ENCODE measurements at places on chromosomes 4 and X. TPM values are rescaled to one million over a fixed set of nuclear protein-coding genes. Genes with fewer than 3 reads are reported as not detected.

DNA sequence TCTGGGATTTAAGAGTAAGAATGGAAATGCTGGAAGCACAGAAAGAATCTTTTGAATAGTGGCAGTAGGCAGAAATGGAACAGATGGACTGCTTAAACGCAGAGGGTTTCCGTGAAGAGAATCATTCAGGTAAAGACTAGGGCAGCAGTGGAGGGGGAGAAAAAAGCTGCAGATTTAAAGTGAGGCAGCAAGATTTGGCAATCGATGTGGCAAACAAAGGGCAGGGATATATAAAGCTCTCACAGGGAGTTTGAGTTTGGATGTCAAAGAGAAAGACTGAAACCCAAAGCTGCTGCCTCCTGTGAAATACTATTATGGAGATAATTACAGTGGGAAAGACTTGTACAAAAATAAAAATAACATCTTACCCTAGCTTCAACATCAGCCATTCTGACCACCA lies 384.0 kb downstream of the CENPC start:
- DNase-seq: no peak

DNA sequence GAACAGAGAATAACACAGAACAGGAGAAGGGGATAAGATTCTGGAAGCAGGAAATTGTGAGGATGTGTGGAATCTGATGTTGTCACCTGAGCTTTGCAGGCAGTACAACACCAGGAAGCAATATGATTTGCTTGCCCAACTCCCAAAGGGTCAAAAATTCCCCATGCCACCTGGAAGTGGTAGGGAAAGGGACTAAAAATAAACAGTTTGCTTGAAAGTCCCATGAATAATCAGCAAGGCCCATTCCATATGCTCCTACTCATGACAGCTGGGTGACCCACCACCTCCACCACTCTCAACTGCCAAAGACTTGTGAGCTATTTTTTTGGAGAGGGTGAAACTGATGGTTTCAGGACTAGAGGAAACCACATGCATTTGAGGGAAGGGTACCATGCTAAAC lies 168.4 kb downstream of the KCNIP4 start:
- DNase-seq: no peak

GRCh38 chr4:154502111-154502510 lies 10.5 kb upstream of the DCHS2 start:
- DNase-seq: no peak

DNA sequence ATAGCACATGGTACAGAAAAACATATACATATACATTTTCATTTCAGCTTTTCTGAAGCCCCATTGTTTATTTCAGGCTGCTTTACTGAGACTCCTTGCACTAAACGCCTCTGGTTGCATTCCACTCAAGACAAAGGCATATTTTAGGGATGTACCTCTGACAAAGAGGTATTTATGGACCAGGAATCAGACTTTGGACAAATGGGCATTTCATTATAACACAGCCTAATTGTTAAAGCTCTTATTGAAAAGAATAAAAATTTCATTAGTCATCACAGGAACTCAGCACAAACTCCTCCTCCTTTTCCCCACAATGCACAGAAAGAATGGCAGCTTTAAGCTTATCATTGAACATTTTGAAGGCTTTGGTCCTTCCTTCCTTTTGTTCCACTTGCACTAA lies 62.9 kb upstream of the UGT8 start:
- no peak for DNase-seq

DNA sequence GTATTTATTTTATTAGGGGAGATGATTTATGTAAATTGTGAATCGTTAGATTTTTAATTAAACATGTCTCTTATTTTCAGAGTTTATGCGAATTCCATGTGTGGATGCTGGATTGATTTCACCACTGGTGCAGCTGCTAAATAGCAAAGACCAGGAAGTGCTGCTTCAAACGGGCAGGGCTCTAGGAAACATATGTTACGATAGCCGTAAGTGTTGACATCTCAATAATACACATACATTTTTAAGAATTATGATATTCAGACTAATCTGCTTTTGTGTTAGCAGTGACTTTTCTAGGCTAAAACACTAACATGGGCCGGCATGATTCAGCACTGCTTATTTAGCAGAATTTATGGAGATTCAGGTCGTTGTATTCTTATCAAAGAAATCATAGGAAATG lies 91.2 kb downstream of the RAP1GDS1 start:
- no peak for DNase-seq

DNA sequence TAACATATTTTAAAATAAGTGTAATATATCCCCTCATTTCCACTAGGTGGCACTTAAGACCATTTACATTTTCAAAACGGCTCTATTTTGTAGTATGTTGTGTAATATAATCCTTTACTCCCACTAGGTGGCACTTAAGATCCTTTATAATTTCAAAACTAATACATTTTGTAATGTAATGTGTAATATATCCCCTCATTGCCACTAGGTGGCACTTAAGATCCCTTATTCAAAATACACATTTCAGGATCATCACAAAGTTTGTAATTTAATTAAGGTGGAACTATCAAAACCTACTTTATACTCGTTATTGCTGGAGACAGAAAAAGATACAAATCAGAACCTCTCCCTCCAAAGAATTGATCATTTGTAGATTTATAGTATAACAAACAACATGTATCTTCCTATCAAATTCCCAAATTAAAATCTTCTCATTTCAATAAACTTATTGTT lies 132.5 kb downstream of the ARHGAP6 start:
- peak; percentile 70 for DNase-seq

DNA sequence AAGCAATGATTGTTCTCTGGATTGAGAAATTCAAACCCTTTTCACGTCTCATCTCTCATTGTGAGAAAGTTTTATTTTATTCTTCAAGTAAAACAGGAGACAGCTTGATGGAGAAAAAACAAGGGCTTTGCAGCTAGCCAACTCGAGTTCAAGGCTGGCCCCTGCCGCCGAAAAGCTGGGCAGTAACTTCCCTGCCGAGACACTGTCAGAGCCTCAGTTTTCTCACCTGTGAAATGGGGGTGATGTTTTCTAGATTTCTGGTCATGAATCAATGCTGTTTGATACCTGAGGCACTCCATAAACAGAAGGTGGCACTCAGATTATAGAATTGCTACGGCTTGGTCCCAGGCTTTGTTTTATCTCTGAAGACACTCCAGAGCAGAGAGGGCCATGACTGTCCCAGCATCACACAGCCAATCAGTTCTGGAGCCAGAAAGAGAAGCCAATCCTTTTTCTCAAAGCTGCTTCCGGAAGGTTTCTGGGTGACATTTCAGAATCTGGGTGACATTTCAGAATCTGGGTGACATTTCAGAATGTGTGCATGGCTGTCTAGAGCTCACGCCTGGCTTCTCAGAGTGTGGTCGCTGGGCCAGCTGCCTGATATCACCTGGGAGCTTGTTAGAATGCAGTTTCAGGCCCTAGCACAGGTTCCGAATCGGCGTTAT lies 33.2 kb downstream of the HMX1 start:
- DNase-seq: no peak

DNA sequence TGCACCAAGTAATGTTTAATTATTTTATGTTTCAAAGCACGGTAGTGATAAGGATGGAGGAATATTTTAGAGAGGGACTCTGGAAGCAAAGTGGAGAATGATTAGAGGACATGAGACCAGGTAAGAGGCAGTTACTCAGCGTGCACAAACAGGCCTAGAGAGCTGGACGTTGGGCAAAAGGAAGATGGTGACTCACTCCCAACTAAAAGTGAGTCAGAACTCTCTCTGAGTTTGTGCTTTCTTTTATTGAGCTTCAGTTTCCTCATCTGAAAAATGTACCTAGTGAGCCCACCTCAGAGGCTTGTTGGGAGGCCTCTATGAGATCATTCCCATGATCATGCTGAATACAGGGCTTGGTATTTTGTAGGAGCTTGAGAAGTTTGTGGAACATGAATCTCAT lies 1.6 kb upstream of the ZC4H2 start:
- no peak for DNase-seq

GRCh38 chrX:11435568-11435967 lies 142.4 kb downstream of the AMELX start:
- DNase-seq: no peak

DNA sequence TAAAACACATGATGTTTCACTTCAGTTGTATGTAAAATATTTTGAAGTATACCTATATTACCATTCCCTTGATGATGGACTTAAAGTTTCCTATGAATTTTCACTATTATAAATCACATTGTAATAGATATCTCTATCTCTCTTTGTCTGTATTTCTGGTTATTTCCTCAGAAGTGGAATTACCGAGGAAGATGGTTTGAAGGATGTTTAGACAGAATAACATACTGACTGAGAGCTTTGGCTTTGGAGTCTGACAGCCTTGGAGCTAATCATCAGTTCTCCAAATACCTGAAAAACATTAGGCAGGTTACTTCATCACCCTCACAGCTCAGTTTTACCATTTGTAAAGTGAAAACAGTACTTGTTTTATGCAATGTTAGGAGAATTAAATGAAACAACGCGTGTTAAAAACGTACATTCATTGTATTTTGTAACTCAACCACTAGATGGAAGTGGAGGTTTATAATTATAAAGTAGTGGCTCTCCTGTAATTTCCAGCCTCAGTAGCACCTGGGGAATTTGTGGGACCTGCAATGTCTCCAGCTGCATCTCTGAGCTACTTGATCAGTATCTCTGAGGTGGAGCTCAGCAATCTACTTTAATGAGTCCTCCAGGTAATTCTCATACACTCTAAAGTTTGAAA lies 14.3 kb downstream of the JCHAIN start:
- DNase-seq: peak; percentile 32

- DNase-seq: no peak
Measured at GRCh38 chr4:2246384-2247127, 4.6 kb upstream of the HAUS3 start.

DNA sequence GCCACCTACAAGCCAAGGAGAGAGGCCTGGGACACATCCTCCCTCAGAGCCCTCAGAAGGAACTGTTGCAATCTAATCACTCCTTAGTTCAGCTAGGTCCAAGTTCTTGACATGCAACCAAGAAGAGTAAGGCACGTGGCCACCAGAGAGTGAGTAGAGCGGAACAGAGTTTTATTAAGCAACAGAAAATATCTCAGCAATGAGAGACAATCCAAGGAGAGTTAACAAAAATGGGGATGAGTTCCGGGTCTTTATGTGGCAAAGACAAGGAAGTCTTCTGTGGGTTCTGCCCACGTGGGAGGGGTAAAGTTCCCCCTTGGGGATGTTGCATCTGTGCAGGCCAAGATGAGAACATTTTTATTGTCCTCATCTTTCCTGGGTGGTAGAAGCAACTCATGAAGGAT lies 38.5 kb upstream of the PROM1 start:
- no peak for DNase-seq

- peak; percentile 50 for DNase-seq
Measured at GRCh38 chr4:118033148-118034052, 886 bp upstream of the NDST3 start.

DNA sequence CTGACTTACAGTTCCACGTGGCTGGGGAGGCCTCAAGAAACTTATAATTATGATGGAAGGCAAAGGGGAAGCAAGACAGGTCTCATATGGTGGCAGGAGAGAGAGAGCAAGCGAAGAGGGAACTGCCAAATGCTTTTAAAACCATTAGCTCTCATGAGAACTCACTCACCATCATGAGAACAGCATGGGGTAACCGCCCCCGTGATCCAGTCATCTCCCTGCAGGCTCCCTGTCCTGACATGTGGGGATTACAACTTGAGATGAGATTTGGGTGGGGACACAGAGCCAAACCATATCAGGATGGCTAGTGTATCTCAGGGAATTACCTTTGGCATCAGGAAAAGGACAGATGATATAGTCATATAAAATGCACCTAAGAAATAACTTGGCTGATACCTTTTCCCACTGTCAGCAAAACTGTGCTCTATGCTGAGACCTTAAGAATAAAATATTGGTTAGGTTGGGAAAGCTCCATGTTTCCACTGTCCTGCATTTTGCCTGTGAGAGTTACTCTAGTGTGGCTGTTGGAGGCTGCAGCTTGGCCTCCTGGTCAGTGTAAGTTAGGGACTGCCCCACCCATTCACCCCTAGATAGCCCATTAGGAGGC lies 110.3 kb downstream of the UCHL1 start:
- no peak for DNase-seq

- peak; percentile 26 for DNase-seq
Measured at GRCh38 chrX:135974279-135974856, 580 bp upstream of the MMGT1 start.

DNA sequence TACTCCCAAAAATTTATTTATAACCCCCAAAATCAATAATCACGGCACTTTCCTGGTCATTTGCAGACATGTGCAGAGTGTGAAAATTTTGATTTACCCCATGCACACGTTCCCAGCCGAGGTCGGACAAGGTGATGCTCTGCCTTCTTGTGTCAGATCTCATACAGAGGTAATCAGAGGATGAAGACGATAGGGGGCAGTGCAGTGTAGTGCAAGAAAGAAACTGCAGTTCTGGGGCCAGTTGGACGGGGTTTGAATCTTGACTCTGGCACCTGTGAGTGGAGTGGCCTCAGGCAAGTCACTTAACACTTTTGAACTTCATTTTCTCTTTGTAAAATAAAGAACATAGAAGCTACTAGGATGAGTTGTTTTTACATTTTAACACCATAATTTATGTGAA lies 88.4 kb downstream of the FRMPD3 start:
- DNase-seq: no peak

DNA sequence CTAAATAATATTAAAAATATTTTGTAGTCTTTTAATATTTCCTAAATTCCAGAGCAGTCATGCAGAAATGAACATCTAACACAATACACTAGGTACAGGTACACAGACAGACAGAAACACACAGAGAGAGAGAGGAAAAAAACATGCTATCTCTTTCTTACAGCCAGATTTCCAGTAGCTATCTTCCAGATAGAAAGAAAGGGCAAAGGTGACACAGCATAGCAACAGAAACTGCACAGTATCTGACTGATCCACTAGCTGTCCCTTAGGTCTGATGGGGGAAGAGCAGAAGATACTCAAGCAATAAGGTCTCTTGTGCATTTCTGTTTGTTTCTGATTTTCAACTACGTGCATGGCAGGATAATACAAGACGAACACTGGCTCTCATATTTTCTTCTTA lies 7.8 kb downstream of the FBXW7 start:
- no peak for DNase-seq

The L1CAM gene
- 46.9 TPM for polyA plus RNA-seq

The CXCL9 gene
- 0.12 TPM for polyA plus RNA-seq

The SAGE1 gene
- not detected for polyA plus RNA-seq

The NWD2 gene
- polyA plus RNA-seq: 0.23 TPM

The MAGEC1 gene
- polyA plus RNA-seq: not detected

The GABRG1 gene
- polyA plus RNA-seq: 0.18 TPM

The AMTN gene
- not detected for polyA plus RNA-seq
